ENCODE measurements at places on chromosomes 3 and 15.

DNA sequence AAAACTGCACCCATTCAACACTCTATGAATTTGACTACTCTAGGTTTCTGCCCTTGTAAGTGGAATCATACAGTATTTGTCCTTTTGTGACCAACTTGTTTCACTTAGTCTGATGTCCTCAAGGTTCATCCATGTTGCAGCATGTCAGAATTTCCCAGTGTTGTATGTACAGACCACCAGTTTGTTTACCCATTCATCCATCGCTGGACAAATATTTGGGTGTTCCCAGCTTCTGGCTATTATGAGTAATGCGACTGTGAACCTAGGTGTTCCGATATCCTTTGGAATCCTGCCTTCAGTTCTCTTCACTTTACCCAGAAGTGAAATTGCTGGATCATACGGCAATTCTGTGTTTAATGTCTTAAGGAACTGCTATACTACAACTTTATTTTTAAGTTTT lies 12.6 kb downstream of the RPL32 start:
- DNase-seq: no peak

GRCh38 chr15:58201516-58201915 lies 63.3 kb downstream of the AQP9 start:
- no peak for DNase-seq

DNA sequence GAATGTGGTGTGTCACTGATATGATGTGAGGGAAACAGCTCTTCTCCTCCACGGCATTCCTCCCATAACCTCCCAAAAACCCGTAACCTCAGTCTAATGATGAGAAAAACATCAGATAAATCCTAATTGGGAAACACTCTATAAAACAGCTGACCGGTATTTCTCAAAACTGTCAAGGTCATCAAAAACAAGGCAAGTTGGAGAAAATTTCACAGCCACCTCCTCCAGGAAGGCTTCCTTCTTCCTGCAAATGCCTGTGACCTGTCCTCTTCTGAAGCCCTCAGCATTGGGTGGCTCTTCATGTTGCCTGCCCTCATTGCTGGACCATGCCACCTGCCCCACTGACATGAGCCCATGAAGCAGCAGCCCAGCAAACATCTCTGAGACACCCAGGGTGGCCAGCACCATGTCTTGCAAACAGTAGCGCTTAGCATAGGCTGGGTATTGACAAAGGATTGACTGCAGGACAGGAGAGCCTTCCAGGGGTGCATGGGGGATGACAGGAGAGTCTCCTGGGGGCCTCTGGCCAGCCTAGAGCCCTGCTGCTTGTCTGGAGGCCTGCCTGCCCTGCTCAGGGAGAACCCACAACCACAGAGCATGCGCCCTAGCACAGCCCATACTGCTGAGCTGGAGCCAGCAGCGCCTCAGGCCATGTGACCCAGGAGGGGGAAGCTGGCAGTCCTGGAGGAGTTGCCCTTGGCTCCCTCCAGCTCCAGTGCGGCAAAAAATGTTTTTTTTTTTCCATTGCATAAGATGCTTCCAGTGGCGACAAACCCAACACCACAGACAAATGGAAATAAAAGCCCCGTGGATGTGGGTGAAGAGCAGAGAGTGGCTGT lies 49.7 kb downstream of the XXYLT1 start:
- DNase-seq: no peak

DNA sequence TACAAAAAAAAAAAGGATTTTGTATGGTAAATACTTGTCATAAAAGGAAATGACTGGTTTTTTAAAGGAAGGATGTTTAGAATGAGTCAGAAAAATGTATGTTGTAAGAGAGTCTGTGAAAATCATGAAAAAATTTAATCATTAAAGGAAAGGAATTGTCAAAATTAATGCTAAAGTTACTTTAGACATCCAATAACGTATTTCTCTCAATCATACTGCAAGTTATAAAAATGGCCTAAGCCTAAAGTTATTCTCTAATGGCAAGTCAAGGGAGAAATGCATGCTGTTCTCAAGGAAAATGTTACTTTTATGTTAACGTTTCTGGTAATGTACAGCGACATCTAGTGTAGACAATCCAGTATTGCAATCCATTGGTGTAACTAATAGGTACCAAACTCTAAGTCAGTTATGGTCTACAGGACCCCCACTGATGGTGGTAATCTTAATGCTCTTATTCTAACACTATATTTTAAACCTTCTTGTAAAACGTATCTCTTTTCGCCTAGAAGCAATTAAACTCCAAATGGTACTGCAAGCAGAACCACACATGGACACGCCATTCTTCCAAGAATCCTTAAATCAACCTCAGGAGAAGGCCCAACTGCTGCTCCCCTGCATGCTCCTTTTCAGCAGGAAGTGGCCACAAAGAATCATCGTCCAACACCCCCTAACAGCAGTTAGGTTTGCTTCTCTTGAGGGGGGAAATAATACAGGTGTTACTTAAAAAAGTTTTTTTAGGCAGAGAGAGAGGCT lies 35.2 kb downstream of the NCEH1 start:
- no peak for DNase-seq

DNA sequence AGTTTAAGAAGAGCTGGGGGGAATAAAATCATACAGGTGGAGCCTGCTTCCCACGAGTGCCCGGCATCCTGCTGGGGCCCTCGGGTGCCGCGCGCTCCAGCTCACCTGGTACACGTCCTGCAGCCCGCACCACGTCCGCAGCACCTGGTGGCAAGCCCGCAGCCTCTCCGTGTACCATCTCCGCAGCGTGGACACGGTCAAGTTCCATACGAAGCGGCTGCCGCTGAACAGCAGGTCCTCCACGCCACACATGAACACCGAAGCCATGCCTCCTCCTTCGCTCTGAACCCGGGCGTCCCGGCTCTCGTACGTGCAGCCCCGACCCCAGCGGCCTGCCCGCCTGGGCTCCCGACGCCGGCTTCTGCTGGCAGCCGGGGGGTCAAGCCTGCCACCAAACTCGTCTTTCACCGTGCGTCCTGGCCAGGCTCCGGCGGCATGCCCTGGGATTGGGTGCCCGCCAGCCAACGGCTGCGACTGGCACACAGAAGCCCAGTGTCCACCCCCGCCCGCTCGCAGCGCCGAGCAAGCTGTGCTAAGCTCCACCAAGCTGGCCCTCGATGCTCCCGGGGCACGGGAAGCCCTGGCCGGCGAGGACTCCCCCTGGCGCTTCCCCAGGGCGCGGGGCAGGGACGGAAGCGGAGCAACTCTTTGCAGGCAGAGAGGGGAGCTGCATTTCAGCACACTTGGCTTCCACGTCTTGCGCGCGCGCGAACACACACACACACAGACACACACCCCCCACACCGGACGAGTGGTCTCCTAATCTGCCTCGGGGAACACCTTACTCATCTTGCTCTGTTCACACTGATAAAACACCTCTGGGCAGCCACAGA lies at the start of gene FRMD4B:
TSS of gene FRMD4B (minus strand) at position 366 of the 833 bp plus-strand sequence. CDS start at position 267, 99 bp downstream.
- peak; percentile 54 for DNase-seq

DNA sequence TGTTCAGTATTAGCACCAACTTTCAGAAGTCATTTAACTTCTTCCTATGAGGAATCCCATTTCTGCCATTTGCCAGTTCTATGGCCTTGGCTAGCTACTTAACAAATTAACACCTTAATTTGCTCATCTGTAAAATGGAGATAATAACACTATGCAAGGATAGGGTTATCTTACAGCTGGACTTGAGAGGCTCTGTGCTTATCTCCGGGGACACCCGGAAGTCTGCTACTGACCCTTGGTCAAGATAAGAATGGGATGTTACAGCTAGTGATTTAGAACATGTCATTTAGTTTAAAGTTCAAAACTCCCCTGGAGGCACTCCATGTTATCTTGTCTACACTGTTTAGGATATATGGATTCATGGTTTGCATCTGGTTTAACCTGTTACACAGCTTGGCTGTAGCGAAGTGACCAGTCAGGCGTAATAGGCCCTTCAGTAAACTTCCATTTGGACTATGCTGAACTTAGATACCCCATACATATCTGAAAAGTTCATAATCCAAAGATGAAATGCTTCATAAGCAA lies 156.0 kb upstream of the CD96 start:
- DNase-seq: no peak

DNA sequence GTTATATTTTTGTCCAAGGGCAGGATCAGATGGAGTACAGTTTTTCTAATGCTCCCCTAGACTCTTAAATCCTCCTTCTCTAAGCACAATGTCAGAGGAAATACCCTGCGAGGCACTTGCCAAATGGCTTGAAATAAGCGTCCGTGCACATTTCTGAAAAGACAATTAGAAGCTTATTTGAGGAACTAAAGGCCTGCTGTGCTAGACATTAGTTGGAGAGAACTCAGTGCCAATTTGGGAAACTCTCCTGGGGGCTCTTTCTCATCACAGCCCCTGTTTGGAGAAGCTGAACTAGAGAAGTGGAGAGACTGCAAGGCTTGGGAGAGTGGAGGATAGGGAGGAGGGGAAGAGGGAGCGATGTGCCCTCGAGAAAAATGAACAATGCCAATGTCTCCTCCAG lies 247.6 kb upstream of the C2CD4B start:
- no peak for DNase-seq

DNA sequence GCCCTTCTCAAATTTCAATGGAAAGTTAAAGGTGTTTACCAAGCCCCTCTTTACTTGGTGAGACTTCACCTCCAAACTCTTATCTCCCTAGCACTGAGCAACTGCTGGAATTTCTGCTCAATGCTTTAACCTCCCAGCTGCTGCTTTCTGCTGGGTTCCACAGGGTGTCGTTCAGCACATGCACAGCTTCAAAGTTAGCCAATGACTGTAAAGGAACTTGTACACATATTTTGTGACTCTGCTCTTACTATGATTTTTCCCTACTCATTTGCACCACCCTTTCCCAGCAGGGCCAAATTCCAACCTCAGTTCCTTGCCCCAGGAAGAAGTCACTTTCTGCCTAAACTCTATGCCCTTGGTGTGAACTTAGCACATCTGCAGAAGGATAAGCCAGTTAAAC lies 89.7 kb downstream of the ULK4 start:
- DNase-seq: no peak

DNA sequence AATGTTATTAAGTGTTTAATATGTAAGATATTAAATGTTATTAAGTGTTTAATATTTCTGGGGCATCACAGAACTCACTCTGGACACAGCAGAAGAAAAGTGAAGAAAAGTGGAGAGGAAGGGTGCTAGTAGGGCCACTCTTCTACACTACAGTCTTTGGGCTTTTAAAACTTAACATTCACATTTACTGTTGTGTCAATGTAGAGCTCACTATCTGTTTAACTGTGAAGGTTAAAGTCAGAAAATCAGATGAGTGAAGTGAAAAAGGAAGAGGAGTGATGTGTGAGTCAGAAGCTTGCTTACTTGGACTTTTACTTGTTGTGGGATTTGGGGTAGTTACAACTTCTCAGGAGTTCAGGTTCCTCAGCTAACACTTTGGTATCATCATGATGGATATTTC lies 145.3 kb upstream of the DNAJC19 start:
- DNase-seq: no peak

GRCh38 chr15:88738796-88739195 lies 64.4 kb upstream of the ACAN start:
- DNase-seq: no peak

DNA sequence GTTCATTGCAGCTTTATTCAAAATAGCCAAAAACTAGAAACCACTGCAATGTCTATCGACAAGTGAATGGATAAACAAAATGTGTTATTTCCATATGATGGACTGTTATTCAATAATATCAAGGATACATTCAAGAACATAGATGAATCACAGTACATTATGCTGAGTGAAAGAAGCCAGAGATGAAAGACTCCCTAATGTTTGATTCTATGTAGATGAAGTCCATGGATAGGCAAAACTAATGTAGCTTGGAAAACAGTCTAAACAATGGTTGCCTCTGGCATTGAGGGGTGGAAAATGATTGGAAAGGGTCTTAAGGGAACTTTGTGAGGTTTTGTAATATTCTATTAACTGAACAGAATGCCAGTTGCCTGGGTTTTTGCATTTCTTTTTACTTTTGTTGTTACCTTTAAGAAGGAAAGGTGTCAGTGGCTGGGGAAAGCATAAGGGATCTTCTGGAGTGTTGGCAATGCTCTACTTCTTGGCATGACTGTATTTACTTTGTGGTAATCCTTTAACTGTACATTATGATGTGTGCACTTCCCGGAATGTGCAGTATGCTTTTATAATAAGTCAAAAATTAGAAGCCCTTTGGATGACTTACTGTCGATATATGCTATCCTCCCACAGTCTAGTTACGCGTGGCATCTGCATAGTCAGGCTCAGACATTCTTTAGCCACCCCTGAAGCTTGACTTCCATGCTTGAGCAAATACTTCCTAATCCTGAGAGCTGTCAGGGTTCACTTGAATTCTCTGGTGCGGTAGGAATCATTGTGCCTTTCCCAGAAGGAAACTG lies 20.5 kb upstream of the ATP10A start:
- no peak for DNase-seq

DNA sequence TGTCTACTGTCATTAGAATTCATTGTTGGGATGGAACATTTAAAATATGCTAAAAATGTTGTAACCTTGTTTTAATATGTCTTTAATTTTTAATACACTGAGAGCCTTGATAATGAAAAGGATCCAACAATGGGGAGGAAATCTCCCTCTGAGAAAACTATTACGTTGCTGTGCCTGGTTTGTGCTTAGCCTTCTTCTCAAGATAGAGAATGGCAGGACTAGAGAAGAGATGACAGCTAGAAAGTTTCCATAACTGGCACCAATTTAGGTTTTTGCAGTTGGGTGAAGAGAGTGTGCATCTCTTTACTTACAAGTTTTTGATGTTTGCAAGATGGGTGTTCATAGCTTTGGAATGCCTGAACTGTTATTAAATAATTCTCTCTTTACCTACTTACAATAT lies 42.6 kb upstream of the NANOGP8 start:
- no peak for DNase-seq

DNA sequence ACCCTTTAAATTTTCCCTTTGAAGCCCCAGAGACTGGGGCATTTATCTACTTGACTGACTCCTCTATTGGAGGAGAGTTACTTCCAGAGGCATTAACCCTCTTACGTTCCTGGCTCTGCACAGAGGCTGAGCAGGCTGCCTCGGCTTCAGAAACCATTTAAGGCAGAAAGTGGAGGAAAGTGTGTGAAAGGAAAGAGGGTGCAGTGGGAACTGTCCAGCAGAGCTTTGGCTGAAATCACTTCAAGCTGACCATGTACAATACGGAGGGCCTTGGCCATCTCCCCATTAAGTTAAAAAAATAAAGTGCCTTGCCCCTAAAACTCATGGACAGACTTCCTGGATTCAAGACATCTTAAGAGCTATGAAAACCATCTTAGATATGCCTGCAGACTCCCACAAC lies 238.7 kb downstream of the SV2B start:
- DNase-seq: no peak

GRCh38 chr3:173395073-173395411 lies 2.5 kb upstream of the NLGN1 start:
- DNase-seq: no peak

All from stimulated activated CD4-positive, alpha-beta T cell treated with anti-CD3 and anti-CD28 coated beads, Interleukin-2, amount 100 ng/mL, for 24 hours (primary cell).